H9 (cell line): ENCODE measurements at places on chromosomes 4 and X.
A peak's percentile ranks its signal among the peaks of the same experiment; 100 is the strongest.

- no peak for DNase-seq
Measured at GRCh38 chr4:78971326-78971725, 32.1 kb upstream of the PAQR3 start.

- no peak for DNase-seq
Measured at GRCh38 chr4:42995343-42995944, 102.9 kb downstream of the GRXCR1 start.

- DNase-seq, result no peak
Measured at GRCh38 chrX:24839331-24839730, 145.6 kb downstream of the POLA1 start.

- DNase-seq, result no peak
Measured at GRCh38 chr4:83075311-83076095, 39.0 kb downstream of the PLAC8 start.

DNA sequence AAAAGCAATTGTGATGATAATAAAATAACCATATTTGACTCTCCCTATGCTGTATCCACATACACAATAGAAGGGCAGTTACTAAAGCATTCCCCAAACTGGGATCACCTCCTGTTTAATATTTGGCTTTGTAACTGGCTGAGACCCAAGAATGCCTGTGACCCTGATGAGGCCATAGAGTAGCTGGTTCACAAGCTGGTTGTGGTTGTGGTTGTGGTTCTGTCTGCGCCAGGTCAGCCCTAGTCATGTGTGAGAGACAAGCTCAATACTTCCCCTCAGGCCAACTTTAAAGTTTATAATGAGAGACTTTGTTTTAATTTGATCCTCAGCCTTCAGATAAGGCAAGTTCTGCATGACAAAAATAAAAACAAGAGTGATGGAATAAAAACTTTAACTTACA, 209.9 kb downstream of the PARM1 start:
- no peak for DNase-seq

GRCh38 chr4:22997358-22998224, 304.9 kb downstream of the GBA3 start:
- DNase-seq, result no peak

GRCh38 chr4:71691416-71692073, 92.3 kb downstream of the GC start:
- no peak for DNase-seq

- DNase-seq, result no peak
Measured at GRCh38 chr4:52299120-52299519, 248.0 kb downstream of the SPATA18 start.

DNA sequence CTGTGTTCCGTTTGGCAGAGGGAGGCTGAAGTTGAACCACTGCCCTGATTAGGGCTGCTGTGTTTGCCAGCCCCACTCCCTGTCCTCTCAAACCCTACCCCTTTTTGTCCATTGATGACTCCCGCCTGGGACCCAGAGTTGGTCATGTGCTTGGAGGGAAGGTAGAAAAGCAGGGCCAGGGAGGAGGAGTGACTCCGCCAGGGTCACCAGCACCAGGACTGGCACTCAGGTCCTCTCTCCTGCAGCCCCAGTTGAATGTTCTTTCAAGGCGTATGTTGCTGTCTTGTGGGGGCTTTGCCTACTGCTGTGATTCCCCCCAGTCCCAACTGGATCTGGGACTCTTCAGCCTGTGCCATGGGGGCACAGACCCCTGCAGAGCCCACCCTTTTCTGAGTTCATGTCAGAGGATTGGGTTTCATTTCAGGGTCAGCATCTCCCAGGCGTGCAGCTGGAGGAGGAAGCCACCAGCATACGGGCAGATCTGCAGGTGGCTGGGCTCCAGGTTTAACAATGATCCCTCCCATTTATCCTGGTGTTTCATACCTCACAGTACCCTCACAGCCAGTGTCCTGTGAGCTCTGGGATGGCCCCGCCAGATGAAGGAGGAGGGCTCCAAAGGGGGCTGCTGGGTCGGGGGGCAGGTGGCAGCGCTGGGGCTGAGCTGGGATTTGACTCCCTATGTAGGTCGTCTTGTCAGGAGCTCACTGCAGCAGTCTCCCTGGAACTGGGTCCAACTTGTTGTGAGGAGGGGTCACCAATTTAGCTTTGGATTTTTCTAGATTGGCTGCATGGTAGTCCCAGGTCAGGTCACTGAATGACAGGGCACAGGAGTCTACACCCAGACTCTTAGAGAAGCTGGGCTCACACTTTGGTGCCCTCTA, 55.7 kb downstream of the MSX1 start:
- no peak for DNase-seq

- DNase-seq, result peak; percentile 96
Measured at GRCh38 chr4:92305148-92305877, 1.5 kb downstream of the GRID2 start.

DNA sequence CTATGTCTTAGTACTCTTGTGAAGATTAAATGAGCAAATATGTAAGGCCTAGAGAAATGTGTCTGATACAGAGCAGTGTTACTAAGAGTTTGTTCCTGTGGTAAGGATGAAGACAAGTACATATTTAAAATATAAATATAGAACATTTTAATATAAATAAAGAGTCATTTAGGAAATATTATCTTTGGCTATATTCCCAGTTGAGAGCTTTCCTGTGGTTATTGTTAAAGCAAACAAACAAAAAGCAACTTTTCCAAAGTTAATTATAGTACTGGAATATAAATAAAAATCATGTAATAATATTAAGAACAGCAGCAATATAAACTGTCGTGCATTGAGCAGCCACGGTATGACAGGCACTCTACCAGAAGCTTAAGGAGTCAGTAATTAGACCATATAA, 472.5 kb downstream of the INPP4B start:
- no peak for DNase-seq

DNA sequence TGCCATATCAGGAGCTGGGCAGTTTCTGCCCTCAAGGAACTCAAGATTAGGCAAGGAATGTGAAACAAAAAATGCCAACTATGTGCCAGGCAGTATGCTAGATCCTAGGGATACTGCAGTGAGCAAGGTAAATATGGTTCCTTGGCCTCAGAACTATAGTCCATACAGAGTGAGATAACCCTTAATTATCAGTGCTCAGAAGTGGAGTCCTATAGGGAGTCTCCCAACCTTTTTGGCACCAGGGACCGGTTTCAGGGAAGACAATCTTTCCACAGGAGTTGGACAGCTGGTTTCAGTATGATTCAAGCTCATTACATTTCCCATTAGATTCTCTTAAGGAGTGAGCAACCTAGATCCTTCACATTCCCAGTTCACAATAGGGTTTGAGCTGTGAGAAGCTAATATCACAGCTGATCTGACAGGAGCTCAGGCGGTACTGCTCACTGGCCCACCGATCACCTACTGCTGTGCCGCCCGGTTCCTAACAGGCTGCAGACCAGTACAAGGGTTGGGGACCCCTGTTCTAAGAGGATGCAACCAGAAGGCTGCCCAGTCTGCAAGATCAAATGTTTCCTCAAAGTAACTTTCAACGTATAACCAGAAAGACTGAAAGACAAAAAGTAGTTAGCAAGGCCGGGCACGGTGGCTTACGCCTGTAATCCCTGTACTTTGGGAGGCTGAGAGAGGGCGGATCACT, 1.7 kb upstream of the SRP72 start:
- DNase-seq, result no peak

GRCh38 chrX:88560673-88561330, 186.2 kb upstream of the CPXCR1 start:
- no peak for DNase-seq

DNA sequence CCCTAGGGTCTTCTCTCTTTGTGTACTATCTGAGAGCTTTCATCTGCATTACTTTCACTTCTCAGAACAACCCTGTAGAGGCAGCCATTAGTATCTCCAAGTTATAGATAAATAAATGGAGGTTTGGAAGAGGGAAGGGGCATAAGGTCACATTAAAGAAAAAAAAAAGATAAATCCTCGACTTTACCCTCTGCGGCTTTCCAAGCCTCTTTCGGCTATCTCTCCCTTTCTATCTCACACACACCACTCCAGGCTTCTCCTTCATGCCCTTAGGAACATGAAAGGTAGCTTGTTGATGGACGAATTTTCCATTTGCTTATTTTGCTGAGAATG, 660 bp upstream of the ARHGEF9 start:
- DNase-seq, result no peak

DNA sequence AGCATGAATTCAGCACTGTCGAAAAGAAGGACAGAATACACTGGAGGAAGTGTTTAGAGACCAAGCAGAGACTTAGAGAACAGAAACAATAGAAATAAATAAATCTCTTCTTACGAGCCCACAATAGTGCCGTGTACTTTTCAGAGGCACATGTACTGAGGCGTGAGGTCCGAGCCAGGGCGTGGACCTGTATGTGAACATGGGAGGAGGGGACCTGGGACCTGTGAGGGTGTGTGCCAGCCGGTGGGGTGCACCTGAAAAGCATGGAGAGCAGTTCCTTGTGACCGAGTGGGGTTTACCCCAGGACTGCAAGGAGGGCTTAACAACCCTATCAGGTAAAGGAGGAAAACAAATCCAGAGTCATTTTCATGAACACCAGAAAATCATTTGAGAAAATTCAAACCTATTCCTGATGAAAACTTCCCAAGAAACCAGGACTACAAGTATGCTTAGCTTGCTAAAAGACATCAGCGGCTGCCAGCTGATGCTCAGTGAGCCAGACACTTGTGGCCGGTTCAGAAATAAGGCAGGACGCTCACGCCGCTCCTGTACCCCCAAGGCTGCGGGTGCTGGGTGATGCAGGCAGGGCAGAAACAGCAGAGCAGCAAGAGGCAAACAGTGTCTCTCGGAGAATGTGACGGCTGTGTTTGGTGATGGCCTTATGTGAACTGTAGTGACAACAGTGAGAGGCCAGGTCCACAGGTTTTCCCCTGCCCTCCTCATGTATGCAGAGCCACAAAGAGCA, 37.1 kb downstream of the NELFA start:
- DNase-seq, result no peak

- DNase-seq, result no peak
Measured at GRCh38 chrX:43881410-43882293, 598 bp downstream of the MAOB start.

- DNase-seq, result no peak
Measured at GRCh38 chrX:106247162-106247561, 79.1 kb downstream of the PWWP3B start.

- peak; percentile 18 for DNase-seq
Measured at GRCh38 chr4:8838961-8839431, 32.6 kb downstream of the HMX1 start.

- DNase-seq, result no peak
Measured at GRCh38 chrX:45954026-45954425, 591.2 kb downstream of the ZNF674 start.

DNA sequence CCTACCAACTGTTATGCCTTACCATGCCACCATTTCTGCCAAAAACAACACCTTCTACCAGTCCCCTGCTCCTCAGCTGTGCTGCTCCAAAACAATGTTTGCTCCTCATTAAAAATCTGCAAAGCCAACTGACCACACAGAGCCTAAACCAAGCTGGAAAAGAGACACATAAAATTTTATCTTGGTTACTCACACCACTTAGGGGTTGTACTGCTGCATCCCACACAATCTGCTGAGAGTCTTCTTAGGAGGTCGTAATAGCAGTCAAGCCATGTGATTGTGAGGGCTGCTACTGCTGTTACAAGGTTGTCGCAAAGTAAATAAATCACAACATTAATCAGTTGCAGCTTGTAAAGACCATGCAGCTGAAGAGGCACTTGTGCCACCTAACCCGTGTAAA, 607.4 kb upstream of the FAM241A start:
- DNase-seq, result no peak

DNA sequence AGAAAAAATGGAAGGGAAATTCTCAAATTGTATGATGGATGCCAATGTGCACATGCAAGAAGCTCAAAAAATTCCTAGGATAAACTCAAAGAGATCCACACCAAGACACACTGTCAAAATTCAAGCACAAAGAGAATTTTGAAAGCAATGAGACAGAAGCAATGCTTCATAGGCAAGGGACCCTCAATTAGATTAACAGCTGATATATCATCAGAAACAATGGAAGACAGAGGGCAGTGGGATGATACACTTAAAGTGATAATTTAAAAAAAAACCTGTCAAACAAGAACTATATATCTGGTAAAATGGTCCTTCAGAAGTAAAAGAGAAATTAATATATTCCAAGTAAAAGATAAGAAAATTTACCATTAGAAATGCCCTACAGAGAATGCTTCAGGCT, 306.3 kb upstream of the PCDH7 start:
- DNase-seq, result no peak

DNA sequence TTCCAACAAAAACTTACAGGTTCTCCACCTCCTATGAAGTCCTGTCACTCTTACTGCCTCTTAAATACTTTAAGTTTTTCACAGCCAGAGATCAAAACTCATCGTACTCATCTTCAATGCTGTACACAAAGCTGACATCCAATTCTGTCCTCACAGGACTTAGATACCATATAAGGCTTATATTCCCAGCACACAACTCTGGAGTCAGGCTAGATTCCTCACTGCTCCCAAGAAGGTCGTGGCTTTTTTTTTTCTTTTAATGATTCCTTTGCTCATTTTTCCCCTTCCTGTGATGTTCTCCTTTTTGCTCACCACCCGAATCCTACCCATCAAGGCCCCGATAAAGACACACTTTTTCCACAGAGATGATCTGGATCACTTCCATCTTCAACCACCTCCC, 914 bp downstream of the TRAPPC2 start:
- no peak for DNase-seq

DNA sequence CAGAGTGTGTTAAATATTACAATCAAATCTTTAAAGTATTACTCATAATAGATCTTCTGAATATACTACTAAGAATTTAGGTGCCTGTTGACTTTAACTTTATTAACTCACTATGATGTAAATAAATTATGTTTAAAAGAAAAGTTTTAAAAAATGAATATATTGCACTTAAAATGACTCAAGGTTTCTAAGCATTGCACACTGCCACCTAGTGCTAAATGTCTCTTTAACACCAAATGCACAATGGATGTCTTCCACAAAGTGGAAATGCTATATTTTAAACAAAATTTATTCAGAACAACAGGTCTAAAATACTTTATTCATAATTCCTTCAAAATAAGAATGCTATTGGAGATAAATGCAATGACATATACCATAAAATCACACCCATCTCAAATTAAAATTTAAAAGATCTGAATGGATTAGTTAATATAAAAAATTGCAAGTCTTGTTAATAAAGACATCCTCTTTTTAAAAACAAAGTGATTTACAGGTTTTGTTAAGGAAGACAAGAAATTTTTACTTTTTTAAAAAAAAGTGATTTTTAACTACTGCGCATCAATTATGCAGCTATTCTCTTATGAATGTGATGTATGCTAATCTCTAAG, 5.5 kb downstream of the INPP4B start:
- no peak for DNase-seq

GRCh38 chr4:92450694-92451093, 146.9 kb downstream of the GRID2 start:
- DNase-seq, result no peak

DNA sequence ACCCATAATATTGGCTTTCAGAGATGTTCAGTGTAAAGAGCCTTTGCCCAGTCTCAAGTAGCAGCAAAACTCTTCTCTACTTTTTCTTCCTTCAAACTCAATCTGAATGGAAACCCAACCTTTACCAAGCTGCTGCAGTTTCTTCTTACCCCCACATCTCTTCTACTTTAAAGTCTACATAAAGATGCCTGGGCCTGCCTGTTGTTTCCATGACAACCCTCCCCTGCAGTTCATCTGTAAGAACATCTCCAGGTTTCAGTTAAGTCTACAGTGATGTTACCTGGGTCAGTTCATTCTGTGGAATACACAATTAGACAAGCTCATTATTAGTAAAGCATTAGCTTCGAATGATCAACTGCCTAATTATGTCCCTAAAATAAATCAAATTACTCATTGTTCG, 81.4 kb downstream of the SPANXN3 start:
- no peak for DNase-seq
